ENCODE measurements at places on chromosomes 11 and 22. TPM values are rescaled to one million over a fixed set of nuclear protein-coding genes. Genes with fewer than 3 reads are reported as not detected.

DNA sequence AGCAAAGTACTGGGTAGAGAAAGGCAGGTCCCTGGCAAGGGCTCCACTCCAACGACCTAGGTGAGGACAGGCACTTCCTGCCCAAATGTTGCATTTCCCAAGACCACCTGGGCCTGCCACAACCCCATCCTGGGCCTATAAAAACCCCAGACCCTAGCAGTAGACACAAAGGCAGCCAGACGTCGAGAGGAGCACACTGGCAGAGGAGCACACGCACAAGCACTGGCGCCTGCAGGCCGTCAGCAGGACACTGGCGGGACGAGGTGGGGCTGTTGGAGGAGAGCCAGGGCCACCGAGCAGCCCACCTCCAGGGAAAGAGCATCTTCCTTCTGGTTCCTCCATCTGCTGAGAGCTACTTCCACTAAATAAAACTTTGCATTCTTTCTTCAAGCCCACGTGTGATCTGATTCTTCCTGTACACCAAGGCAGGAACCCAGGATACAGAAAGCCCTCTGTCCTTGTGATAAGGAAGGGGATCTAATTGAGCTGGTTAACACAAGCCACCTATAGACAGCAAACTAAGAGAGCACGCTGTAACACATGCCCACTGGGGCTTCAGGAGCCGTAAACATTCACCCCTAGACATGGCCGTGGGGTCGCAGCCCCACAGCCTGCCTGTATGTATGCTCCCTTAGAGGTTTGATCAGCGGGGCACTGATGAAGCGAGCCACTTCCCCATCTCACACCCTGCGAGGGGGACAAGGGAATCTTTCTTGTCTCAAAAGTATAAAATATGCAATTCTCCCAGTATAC is 89.7 kb upstream of the MTMR2 start:
- DNase-seq = no peak

DNA sequence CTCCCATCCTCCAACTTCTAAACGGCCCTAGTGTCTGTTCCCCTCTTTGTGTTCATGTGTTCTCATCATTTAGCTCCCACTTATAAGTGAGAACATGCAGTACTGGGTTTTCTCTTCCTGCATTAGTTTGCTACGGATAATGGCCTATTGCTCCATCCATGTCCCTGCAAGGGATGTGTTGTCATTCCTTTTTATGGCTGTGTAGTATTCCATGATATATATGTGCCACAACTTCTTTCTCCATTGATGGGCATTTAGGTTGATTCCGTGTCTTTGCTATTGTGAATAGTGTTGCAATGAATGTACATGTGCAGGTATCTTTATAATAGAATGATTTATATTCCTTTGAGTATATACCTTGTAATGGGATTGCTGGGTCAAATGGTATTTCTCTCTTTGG is 5.6 kb upstream of the SMIM38 start:
- DNase-seq = no peak

DNA sequence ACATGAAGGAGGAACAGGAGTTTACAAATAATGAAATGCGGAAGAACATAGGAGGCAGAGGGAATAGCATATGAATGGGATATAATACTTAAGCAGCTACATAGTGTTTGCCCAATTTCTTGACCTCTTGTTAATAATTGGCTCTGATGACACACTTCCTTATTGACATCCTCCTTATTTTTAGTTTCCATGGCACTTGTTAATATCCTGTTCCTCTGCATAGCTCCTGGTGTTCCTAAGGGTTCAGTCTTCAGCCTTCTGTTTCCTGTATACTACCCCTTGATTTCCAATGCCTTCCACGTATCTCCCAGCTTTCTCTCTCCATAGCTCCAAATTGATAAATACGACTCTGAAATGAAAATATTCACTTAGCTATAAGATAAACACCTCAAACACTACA is 663.8 kb upstream of the API5 start:
- DNase-seq = no peak

- DNase-seq = no peak
Measured at GRCh38 chr11:128305588-128305987, 281.8 kb downstream of the ETS1 start.

- DNase-seq = no peak
Measured at GRCh38 chr22:30445438-30446145, 20.0 kb downstream of the MTFP1 start.

- DNase-seq = no peak
Measured at GRCh38 chr11:8832571-8833260, 78.3 kb upstream of the AKIP1 start.

- no peak for DNase-seq
Measured at GRCh38 chr11:81224396-81224795, 1509.3 kb downstream of the FAM181B start.

- no peak for DNase-seq
Measured at GRCh38 chr22:43090130-43090789, 1.1 kb upstream of the TTLL1 start.

- no peak for DNase-seq
Measured at GRCh38 chr11:80719292-80719646, 1278.4 kb upstream of the TENM4 start.

DNA sequence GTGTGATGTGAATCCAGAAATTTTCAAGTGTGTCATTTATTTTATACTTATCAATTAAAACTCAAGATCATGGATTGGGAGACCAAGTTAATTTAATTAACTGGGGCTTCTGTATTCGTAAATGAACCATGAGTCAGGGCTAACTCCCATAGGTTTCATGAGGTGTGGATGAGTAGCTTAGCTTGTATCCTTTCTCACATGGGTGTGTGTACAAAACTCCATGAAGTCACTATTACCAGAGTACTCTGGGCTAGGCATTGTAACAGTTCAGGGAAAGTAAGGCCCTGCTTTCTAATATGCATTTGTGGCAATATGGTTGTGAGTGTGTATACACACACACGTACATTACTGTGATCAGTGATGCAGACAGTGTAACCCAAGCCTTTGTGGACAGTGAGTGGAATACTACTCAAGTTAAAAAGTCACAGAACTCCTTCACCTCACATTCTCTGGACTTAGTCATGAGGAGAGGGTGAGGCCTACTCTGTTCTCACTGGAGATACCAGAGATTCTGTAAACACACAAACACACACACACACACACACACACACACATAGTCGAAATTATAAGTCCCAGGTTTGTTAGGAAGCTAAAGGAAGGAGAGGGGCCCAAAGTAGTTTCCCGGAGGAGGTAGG is 3.5 kb downstream of the CNTF start:
- DNase-seq = no peak

DNA sequence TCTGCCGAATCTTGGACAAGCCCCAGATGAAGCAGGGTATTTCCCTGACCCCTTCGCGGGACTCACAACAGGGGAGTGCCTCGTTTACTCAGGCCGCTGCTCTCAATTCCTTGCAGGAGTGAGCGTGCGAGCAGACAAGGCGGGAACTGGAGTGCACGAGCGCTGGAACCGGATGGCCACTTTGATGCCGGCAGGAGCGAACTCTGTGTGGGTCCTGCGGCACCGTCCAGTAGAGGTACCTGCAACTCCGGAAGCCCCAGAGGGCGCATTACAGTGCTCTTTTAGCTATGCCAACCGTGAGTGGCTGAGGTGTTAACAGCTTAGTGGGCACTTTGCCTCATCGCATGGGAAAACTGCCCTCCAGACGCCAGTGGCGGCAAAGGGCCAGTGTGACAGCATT is 182.3 kb upstream of the ANO3 start:
- DNase-seq = no peak

GRCh38 chr22:22827187-22827939 is 60.3 kb upstream of the IGLL5 start:
- DNase-seq = no peak

- no peak for DNase-seq
Measured at GRCh38 chr22:28925916-28926315, 42.5 kb downstream of the ZNRF3 start.

DNA sequence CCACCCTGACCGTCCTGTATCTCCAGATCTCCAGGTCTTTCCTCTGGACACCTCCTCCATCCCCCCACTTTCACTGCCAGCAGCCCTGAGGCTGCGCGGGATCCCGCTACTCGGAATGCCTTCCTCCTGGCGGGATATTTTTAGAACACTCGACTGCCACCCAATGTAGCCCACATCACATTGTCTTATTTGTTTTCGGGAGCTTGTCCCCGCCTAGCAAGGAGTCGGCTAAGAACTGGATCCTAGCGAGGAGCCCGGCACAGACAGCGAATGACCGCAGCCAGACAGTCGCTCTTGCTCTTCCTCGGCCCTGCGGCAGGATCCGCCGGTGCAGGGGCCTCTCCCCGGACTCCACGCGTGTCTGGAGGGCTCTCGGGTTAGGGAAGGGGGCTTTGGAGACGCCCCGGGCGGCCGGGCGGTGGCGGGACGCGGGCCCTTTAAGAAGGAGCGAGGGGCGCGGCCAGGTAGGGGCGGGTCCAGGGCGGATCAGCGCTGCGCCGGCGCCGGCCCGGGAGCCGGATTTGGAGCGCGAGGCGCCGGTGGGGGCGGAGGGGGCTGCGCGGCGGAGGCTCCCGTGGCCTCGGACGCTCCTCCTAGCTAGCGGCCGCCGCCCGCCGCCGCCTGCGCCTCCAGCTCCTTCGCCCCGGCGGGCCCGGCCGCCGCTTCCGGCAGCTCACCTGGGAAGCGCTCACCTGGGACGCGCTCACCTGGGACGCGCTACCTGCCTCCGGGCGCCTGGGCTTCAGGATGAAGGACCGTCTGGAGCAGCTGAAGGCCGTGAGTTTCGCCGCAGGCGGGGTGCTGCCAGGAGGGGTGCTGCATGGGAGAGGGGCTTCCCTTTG is at the start of gene STX3:
Gene STX3 (plus strand): TSS at position 518 of the 842 bp plus-strand sequence. CDS start 230 bp downstream, at position 748.
- DNase-seq = peak; percentile 29

DNA sequence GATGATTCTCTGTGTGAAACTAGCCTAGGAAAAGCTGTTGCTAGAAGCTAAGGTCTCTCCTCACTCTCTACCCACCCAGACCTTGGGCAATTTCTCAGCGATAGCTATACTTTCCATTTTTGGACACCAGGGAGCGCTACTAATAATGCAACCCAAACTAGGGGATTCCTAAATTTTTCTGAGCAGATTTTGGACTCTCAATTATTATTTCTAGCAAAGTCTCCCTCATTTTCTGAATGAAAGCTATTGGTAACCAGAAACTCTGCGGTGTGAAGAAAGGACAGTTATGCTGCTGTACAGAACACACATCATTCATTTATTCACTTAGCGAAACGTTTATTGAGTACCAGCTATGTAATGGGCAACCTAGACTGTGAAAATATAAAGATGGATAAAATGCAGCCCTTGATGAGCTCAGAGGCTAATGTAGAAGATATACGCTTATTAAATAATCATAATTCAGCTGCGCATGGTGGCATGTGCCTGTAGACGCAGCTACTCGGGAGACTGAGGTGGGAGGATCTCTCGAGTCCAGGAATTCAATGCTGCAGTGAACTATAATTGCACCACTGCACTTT is 6.1 kb upstream of the STIM1 start:
- DNase-seq = peak; percentile 54

GRCh38 chr11:35496416-35496815 is 29.0 kb downstream of the PAMR1 start:
- DNase-seq = no peak

DNA sequence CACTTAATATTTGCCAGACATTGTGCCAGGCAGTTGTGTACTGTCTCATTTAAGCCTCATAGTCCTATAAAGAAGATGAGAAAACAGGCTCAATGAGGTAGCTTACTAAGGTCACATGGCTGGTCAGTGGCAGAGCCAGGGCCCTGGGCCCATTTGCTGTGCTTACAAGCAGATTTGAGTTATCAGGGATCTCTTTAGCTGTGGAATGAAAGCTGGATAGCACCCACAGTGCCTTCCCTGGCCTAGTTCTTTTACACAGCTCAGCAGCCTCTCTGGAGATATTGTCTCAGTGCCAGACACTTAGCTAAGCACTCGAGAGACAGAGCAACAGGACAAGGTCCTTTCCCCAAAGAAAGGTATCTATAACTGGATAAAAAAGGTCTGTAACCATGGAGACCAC is 6.1 kb downstream of the TMEM86A start:
- no peak for DNase-seq

DNA sequence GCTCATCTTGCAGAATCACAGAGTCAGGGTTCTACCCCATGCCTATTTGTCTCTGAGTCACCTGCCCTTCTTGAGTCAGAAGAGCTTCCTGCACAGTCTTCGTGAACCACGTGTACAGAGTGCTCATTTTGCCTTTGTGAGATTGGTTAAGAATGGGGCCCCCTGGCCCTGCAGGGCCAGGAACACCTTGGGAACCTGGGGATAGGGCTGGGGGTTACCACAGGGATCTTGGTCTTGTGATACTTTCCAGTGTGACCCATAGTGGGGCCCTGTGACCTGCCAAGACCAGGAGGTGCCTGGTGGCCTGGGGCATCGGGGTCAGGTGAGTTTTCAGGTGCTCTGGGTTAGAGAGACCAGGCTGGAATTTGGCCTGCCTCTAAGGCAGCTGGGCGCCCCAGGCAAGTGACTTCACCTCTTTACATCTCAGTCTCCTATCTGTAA is 9.4 kb downstream of the TMPRSS13 start:
- DNase-seq = no peak

GRCh38 chr11:70153133-70153727 is 49.9 kb upstream of the FADD start:
- no peak for DNase-seq

GGTLC3 gene
- total RNA-seq = not detected

BDNF gene
- 0.07 TPM for total RNA-seq

SSH3 gene
- 3.0 TPM for total RNA-seq

UBQLNL gene
- total RNA-seq = 0.09 TPM

CCDC83 gene
- not detected for total RNA-seq

CDC42BPG gene
- total RNA-seq = 3.0 TPM

SMDT1 gene
- total RNA-seq = 65.7 TPM

OR51B4 gene
- total RNA-seq = not detected

SSTR3 gene
- total RNA-seq = 0.09 TPM

ELFN2 gene
- 0.09 TPM for total RNA-seq

HTR3B gene
- 0.26 TPM for total RNA-seq
